ENCODE measurements at places on chromosomes 7 and 10.

DNA sequence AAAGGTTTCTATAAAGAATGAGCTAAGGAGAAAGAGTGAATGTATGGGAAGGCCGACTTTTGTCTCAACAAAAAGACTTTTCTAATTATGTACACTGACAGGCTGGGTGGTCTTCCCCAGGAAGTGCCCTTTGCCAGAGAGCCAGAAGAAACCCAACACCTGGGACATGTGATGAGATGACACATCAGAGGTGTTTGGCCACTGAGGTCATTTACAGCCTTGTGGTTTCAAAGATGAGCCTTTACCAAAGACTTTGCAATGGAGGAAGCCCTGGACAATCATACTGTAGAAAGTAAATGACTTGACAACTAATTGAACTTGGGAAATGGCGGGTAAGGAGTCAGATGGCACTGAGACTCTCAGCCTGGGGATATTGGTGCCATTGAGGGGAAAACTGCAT, 3.4 kb upstream of the NRG3 start:
- H3K4me3 ChIP-seq = no peak overlapping the region
- H3K27me3 ChIP-seq = peaks cover 32% of the 10 kb centered on the region
- no peak overlapping the region for H3K27ac ChIP-seq
- H3K36me3 ChIP-seq = peaks cover 4% of the 10 kb centered on the region
- H3K4me1 ChIP-seq = peaks cover 6% of the 10 kb centered on the region
- no peak for DNase-seq

DNA sequence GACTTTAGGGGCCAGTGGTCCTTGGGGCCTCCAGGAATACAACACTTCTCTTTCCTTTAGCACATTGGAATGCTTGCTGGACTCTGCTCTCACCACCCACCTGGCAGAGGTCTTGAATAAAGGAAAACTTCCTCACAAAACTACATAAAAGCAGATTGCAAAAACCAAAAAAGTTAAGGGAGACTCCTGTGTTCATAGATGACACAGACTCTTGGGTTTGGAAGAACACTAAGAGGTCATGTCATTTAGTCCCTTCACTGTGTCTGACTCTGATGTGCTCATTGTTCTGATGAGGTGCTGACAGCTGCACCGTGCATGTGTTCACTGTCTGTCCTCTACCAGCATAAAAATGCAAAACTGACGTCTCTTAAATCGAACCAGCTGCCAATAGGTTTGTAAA, 11.4 kb downstream of the BLNK start:
- H3K4me3 ChIP-seq = no peak overlapping the region
- no peaks in the 10 kb centered on the region for H3K4me1 ChIP-seq
- DNase-seq = no peak

DNA sequence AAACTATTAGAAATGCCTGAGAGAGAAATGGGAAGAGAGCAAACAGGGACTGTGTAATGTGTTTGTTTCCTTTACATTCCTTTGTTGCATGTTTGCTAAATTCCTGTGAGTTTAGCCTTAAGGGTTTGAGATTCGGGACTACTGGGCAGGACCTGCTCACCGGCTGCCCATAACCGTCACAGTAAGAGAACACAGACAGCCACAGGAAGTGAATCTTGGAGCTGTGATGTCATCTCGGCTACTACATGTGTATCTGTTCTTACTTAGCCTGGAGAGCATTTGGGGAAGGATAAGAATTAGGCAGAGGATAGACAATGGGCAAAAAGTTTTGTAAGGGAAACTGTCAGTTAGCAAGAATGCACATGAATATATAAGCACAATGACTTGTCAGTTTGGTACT, 485.1 kb upstream of the KLF6 start:
- no peak overlapping the region for H3K27ac ChIP-seq
- no peaks in the 10 kb centered on the region for H3K36me3 ChIP-seq
- no peak overlapping the region for H3K4me3 ChIP-seq
- peaks cover 2% of the 10 kb centered on the region for H3K27me3 ChIP-seq
- H3K4me1 ChIP-seq = peaks cover 6% of the 10 kb centered on the region

GRCh38 chr10:30786906-30787305, 157.4 kb upstream of the LYZL2 start:
- no peaks in the 10 kb centered on the region for H3K36me3 ChIP-seq
- H3K4me3 ChIP-seq = no peak overlapping the region
- no peak for DNase-seq
- H3K4me1 ChIP-seq = peaks cover 35% of the 10 kb centered on the region
- H3K27ac ChIP-seq = no peak overlapping the region

DNA sequence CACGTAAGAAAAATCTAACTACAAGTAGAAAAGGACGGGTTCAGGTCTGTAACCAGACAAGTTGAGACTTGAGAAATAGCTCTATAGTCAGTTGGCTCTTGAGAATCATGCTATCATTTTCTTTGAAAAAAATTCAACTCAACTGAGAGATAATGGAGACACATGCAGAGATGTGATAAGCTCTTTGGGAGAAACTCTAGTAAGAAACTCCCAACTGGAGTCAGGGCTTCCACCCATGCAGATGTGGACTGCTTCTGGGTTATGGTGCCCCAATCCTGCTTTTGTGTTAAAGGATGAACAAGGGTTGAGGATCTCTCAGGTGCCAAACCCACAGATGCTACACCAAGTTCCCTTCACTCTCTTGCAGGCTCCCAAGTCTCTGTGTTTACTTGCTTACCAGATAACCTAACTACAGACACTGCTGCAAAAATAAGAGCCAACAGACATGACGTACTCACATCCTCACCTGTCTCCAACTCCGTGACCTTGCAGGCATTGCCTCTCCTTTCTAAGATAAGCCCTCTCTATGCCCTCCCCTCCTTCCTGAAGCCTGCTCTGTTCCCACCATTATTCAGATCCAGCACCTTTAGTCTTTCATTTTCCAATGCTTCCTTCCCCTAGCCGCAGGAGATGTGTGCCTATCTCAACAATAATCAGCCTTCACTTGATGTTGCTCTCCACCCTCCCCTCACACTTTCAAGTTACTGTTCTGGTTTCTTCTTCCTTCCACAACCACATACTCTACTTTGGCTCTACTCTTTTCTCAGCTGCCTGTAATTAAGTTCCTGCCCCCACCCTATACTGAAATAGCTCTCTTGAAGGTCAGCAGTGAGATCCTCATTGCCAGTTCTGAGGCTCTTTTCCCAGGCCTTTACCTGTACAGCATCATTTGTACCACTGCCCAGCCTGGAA, 130.0 kb downstream of the ICA1 start:
- peaks cover 9% of the 10 kb centered on the region for H3K36me3 ChIP-seq
- H3K27me3 ChIP-seq = peaks cover 3% of the 10 kb centered on the region
- peak; percentile 68 for DNase-seq
- peak overlapping the region; percentile 47 for H3K4me3 ChIP-seq

- no peaks in the 10 kb centered on the region for H3K27me3 ChIP-seq
- no peak overlapping the region for H3K27ac ChIP-seq
- H3K4me1 ChIP-seq = no peaks in the 10 kb centered on the region
These were observed 63.3 kb downstream of the NKX6-2 start for GRCh38 chr10:132722394-132723329.

GRCh38 chr7:95916573-95917297, 144.4 kb downstream of the DYNC1I1 start:
- peaks cover 8% of the 10 kb centered on the region for H3K4me1 ChIP-seq
- peak; percentile 76 for DNase-seq
- no peak overlapping the region for H3K4me3 ChIP-seq
- no peak overlapping the region for H3K27ac ChIP-seq

DNA sequence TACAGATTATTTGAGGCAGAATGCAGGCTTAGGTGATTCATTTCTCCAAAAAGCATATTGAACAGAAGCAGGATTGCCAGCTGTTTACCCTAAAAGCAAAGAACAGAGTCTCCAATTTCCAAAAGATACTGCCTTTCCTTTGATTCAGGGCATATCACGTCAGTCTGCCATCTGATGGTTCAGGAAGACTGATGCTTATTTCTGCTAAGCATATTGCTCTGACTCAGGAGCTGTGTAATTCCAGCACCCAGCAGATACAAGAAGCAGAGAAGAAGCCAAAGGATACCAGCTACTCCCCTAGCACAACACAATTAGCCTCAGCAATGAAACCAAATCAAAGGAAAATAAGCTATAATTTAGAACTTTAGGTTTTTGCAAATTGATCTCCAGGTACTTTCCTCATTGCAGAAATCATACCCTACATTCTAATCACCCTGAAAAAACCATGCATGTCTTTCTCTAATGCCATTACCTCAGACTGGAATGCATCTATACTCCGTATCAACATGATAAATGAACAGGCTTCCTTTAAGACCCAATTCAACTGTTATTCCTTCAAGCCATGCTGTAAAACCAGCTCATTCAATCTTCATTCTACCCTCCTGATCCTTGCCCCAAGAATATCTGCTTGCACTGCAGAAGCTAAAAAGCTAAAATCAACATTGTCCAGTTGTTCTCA, 55.1 kb downstream of the ABI1 start:
- no peak for DNase-seq
- H3K27ac ChIP-seq = no peak overlapping the region
- peaks cover 43% of the 10 kb centered on the region for H3K4me1 ChIP-seq
- H3K4me3 ChIP-seq = no peak overlapping the region
- no peaks in the 10 kb centered on the region for H3K27me3 ChIP-seq
- peaks cover 26% of the 10 kb centered on the region for H3K36me3 ChIP-seq

DNA sequence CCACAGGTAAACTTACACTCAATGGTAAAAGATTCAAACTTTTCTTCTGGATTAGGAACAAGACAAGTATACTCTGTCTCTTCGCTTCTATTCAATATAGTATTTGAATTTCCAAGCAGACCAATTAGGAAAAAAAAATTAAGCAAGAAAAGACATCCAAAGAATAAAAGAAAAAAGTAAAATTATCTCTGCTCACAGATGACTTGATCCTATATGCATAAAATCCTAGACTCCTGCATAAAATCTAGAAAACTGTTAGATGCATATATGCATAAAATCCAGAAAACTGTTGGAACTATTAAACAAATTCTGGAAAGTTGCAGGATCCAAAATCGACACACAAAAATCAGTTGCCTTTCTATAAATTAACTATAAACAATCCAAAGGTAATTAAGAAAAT, at the start of gene OR13A1:
OR13A1 (minus strand) TSS at position 101 of the 400 bp plus-strand sequence. CDS start 11,186 bp downstream, outside the sequence.
- no peak for DNase-seq
- no peaks in the 10 kb centered on the region for H3K4me1 ChIP-seq
- no peak within 1 kb of the TSS for H3K27ac ChIP-seq
- no peak within 1 kb of the TSS for H3K4me3 ChIP-seq

GRCh38 chr7:95609277-95609971, 13.1 kb upstream of the PDK4 start:
- H3K4me1 ChIP-seq = no peaks in the 10 kb centered on the region
- no peak overlapping the region for H3K4me3 ChIP-seq
- H3K27ac ChIP-seq = no peak overlapping the region
- H3K36me3 ChIP-seq = no peaks in the 10 kb centered on the region

All from activated CD8-positive, alpha-beta memory T cell treated with anti-CD3 and anti-CD28 coated beads, Interleukin-2, amount 10 ng/mL, durations not matched to agents 7 days and 5 days (primary cell).